ENCODE measurements at places on chromosomes 6 and 20.

- ATAC-seq: peak; percentile 2
Observed at GRCh38 chr6:169215201-169215681, 38.4 kb downstream of the THBS2 start.

DNA sequence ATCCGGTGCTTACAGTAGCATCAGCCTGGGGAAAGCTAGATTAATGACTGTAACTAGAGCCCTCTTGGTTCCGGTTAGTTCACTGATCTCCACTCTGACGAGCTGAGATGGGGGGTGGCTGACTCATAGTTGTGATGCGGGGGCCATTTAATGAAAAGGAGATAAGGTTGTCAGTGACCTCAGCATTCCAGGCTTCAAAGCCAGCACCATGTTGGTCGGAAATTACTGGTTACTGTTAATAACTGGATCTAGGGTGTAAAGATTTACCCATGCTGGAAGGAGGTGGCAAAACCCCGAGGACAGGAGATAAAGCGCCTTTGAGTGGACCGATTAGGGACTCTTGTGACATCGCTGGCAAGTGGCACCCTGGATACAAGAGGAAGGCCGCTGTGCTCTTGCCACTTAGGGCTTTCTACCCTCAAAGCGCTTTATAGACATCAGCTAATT, 21.1 kb downstream of the FOXC1 start:
- no peak for ATAC-seq

GRCh38 chr6:157905590-157906342, 75.9 kb upstream of the SYNJ2 start:
- ATAC-seq: no peak

GRCh38 chr6:162200945-162201690, 526.4 kb downstream of the PRKN start:
- no peak for ATAC-seq

GRCh38 chr20:38875175-38875993, 50.8 kb upstream of the FAM83D start:
- ATAC-seq: no peak

- no peak for ATAC-seq
Observed at GRCh38 chr6:82331031-82331773, 32.4 kb upstream of the TPBG start.

DNA sequence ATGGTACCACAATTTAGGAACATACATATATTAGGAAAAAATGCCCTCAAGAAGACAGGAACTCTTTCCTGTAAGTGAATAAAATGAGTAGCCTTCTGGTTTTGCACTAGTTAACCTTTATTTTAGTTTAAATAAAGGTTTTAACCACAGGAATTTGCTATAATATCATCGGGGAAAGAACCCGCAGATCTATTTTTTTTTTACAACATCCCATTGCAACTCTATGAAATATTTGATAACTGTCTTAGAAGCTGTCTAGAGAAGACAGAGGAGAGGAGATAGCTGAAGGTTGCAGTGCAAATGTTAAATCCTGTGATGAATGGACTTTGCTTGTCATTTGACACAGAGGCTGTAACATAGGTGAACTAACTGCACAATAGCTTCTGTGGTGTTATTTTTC, 69.5 kb downstream of the TINAG start:
- no peak for ATAC-seq

GRCh38 chr20:17771206-17772004, 71.6 kb downstream of the BANF2 start:
- ATAC-seq: no peak

DNA sequence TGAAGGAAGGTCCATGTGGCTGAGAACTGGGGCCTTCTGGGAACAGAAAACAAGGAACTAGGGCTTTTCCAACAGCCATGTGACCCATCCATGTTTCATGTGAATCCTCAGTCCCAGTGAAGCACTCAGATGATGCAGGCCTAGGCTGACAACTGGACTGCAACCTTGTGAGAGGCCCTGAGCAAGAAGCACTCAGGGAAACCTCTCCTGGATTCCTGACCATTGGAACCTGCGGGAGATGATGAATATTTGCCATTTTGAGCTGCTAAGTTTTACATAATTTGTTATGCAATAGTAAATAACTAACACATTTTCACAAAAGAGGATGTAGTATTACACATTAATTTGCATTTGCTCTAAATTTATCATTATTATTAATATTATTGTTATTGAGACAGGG, 38.4 kb upstream of the HLA-G start:
- ATAC-seq: no peak

GRCh38 chr6:160124605-160125004, 3.0 kb downstream of the SLC22A1 start:
- no peak for ATAC-seq

- no peak for ATAC-seq
Observed at GRCh38 chr20:50783390-50783789, 11.5 kb upstream of the BCAS4 start.

GRCh38 chr6:13696226-13696625, 15.4 kb downstream of the RANBP9 start:
- ATAC-seq: no peak

- ATAC-seq: no peak
Observed at GRCh38 chr6:41098366-41098765, 25.6 kb downstream of the NFYA start.

DNA sequence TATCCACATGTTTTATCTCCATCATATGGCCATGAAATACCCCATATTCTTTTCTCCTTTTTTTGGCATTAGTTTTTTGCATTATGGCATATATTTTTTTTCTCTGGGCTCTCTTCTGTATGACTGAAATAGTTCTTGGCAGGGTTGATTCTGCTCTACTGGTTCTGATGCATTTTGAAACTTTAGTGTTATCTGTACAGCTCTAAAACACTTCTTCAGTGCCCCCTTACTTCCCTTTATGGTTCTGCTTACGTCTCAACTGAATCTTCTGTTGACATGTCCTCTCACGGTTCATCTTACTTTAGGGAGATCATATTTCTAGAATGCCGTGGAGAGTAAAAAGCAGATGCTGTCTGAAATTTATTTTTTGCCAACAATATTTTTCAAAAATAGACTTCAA, 23.2 kb upstream of the TXNDC5 start:
- no peak for ATAC-seq

DNA sequence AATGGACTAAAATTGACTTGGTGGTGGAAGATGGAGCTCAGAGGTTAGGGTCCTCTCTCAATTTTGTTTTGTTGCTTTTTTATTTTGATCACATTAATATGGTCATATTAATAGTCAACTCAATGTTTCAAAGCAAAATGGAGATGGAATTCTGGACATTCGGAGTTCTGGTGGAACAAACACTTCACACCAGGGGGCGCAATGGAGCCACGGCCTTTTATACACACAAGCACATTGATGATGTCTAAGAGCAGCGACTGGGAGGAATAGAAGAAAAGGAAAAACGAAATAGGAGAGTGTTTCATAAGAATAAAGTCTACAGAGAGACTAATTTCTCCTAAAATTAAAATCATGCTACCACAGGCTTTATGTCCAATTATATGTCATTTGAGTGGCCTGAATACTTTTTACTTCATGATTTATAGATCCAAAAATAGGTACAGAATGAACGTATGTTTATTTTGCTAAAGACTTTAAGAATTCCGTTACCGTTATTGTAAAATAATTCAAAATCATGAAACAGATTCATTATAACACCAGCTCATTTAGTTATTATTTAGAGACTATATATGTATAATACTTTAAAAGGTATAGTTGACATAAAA, 197.6 kb upstream of the SASH1 start:
- peak; percentile 58 for ATAC-seq

GRCh38 chr6:38100380-38100779, 280.9 kb downstream of the ZFAND3 start:
- no peak for ATAC-seq

- ATAC-seq: no peak
Observed at GRCh38 chr20:45153752-45154151, 20.9 kb upstream of the PI3 start.

Measured in motor neuron (in vitro differentiated cells).